ENCODE measurements at places on chromosomes 1 and 21.

DNA sequence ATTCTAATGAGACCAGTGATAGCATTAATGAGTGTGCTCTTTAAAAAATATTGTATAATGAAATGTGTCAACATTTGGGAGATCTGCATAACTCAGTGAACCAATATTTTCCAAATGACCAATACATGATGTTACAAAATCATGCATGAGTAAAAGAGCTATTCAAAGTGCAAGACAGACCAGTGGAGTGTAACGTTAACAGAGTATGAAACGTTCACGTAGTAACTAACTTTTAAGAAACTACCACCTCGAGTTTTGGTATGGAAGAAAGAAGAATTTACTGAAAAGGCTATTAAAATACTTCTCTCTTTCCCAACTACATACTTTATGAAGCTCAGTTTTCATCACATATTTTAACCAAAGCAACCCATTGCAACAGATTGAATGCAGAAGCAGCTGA lies 9.6 kb upstream of the SLC6A9 start:
- DNase-seq = no peak

GRCh38 chr1:48760857-48761256 lies 15.8 kb downstream of the BEND5 start:
- DNase-seq = no peak

GRCh38 chr21:42026082-42026435 lies 15.9 kb upstream of the ZBTB21 start:
- no peak for DNase-seq

DNA sequence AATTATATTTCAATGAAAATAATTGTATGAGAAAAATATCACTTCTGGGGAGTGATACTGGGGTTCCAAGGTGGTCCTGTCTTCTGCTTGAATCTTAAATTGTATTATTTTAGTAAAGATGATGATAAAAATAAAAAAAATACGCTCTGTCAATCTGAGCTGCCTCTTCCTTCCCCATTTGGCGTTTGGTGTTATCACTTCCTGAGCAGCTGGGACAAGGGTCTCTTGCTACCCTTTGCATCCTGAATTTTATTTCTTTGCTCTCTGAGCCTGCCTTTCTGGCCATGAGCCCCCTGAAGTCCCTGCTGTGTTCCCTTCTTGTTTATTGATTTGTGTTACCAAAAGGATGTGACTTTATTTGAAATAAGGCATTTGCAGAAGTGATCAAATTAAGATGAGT lies 111.0 kb downstream of the KCNJ6 start:
- DNase-seq = no peak

GRCh38 chr1:175591083-175591743 lies 152.2 kb downstream of the TNR start:
- no peak for DNase-seq

- DNase-seq = no peak
Observed at GRCh38 chr1:29624320-29625083, 388.2 kb downstream of the PTPRU start.

- DNase-seq = no peak
Observed at GRCh38 chr1:22537441-22538139, 25.7 kb upstream of the EPHA8 start.

DNA sequence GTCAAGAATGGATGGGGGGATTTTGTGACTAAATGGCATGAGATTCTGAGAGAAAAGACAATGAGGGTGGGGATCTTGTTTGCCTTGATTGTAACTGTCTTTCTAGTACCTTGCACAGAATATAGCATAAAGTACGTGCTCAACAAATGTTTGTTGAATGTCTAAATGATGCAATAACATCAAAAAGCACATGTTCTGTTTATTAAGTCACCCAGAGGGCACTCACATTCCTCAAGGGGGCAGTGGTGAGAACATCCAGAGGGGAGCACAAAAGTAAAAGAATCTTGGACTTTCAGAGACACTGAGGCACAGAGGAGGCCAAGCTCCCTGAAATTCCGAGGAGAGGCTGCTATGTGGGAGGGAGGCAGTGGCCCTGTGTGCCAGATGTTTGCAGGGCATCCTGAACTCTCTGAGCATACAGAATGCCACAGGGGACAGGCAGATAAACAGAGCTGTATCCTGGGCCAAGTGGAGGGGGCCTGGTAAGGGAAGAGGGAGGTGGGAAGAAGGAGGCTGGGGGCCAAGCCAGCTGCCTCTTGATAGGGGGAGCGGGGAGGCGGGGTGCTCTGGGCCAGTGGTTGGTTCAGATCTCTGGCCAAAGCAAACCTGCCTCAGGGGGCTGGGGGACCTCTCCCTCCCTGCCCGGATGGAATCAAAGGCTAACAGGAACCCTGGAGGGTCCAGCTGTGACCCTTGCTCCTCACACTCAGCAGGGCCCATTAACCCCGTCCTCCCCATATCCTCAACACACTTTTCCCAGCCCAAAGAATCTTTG lies 6.5 kb upstream of the ATP1A2 start:
- no peak for DNase-seq

- DNase-seq = no peak
Observed at GRCh38 chr1:156749419-156750118, 1.9 kb downstream of the HDGF start.

DNA sequence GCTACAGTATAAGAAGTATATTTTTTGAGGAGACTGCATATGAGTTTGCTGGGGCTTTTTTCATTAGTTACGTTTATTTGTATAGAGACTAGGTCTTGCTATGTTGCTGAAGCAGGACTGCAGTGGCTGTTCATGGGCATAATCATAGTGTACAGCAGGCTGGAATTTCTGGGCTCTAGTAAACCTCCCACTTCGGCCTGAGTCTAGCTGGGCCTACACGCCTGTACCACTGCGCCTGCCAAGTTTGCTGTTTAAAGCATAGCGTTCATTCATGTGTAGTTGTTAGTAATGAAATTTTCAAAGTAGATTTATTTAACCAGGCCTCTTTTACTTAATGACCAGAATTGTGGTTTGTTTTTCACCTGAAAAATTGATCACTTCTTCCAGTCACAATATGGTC lies 33.8 kb downstream of the HS2ST1 start:
- DNase-seq = no peak

DNA sequence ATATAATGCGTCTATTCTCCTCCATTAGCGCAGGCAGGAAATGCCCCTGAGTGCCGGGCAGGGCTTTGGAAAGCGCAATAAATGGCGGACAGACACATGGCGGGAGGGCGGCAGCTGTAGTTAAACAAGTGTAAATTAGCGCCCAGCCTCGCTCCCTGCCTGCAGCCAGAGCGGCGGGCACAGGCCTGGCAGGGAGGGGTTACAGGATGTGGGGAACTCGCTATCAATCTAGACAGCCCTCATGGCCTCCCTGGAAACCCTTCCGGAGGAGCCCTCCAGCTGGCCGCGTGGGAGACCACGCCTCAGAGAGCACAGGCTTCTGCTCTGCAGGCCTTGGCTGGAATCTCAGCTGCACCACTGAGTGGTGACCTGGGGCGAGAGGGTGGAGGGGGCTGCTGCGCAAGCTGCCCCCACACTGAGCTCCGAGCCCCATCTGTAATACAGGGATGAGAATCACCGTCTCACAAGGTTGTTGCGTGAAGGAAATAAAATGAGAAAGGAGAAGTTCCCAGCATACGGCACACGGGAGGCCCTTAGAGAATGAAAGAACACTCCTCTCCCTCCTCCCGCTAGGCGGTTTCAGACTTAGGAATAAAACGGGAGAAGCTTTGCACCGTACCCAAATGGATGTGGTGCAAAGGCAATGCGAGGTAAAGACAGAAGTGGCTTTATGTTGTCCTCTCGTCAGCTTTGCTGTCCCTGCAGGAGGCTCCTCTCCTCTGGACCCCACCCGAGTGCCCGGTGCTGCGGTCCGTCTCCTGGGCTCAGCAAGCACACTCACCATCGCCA lies 167.2 kb upstream of the POU3F1 start:
- no peak for DNase-seq

DNA sequence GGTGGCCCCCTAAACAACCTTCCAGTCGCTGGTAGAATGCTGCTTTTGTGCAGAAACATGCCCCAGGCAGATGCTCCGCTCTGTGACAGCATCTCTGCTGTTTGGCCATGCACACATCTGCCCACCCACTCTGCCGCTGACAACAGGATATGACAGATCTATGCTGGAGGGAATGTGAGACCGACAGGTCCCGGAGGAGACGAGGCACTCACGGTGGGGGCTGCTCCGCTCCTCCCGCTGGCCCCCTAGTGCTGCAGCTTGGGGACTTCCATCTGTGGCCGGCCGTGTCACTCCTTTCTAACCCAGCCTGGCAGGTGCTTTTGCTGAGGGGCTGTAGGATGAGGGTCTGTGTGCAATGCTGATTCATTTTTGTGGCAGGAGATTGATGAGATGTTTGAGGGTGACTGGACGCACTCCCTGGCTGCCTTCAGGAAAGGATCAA lies 49.1 kb upstream of the DMRTB1 start:
- no peak for DNase-seq

DNA sequence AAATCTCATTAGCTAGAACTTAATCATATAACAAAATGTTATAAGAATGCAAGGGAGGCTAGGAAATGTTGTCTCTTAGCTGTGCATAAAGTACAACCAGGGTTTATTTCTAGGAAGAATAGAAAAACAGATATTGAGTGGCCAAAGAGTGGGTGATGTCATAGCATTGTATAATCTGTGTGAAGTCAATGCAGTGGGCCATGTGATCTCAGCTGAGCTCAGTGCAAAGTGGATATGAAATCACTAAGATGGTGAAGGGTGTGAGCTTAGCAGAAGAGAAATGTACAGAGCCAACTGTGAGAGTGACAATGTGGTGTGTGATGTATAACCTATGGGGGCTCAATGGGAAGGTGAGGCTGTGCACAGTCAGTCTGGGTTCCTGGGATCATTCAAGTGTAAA lies 29.7 kb upstream of the DUSP23 start:
- no peak for DNase-seq

DNA sequence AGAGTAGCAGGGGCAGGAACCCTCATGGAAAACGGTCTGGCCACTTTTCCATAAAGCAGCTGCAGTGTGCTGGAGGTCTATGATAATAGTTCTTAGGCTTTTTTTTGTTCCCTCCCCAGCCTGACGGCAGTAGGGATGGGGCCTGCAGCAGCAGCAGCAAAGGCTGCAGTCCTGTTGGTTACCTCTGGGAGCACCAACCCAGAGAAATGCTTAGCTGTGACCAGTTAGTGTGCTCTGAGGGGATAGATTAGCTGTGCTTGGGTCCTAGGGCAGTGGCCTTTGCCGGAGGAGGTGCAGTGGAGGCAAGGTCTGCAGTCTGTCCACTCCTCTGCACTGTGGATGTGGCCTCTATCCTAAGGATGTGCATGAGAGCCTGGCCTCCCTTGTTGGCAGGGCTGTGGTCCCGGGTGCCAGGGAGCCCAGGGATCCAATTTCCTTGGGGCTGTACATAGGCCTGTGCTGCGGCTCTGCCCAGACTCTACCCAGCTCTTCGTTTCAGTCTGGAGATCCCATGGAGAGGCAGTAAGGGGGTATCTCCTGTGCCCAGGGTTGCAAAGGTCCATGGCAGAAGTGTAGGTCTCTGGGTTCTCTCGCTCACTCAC lies 322.7 kb downstream of the PTBP2 start:
- no peak for DNase-seq

DNA sequence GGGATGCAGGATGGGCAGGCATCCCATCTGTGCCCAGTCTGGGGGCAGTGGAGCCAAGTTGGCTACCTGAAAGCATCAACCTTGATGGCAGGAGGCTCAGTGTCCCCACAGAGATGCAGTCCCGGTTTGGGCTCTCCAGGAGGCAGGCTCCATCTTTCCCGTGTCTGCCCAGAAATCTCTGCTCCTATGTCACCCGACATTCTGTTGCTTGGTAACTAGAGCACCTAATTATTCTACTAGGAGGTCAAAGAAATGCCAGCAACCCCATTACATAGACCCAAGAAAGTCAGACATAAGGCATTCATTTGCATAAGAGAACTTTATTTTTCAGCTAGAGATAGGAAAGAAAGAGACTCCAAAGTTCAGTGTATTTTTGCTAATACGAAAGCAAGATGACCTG lies 100.3 kb upstream of the BACE2 start:
- DNase-seq = no peak

DNA sequence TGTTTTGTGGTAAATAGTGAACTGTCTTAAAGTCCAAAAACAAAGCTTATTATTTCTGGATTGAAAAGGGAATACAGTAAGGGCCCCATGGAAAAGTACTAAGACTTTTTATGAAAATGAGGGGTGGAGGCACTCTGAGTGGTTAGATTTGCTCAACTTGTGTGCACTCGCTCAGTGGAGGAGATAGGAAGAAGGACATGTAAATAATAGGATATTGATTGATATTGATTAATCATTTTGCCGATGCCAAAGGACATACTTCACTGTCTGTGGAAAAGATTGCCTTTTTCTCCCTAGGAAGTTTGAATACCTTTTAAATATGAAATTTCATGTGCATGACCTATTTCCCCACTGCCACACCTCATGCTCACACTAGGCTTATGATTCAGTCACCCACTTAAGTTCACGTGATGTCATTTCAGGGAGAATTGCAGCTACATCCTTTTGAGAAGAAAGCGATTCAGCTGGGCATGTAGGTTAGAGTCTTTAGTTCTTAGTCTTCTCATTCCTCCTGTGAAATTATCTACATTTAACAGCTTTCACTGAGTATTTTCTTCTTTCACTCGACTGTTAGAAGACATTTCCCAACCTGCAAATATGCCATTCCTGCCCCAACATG lies 5.0 kb downstream of the MTR start:
- no peak for DNase-seq

- DNase-seq = no peak
Observed at GRCh38 chr1:20666804-20667203, 5.6 kb upstream of the DDOST start.

DNA sequence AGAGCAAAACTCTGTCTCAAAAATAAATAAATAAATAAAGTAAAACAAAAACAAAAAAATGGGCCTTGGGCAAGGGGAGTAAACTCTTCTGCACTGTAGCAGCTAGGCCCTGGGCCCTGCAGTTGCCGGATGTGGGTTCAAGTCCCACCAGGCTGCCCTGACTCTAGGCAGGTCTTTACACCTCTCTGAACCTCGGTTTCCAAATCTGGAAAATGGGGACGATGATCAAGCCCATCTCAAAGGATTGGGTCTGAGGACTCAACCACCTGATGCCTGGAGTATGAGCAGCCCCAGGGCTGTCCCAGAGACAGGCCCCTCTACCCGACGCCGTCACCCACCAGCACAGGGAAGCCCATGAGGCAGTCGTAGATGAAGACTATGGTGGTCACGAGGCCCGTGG lies 7.5 kb downstream of the GPR153 start:
- DNase-seq = no peak

DNA sequence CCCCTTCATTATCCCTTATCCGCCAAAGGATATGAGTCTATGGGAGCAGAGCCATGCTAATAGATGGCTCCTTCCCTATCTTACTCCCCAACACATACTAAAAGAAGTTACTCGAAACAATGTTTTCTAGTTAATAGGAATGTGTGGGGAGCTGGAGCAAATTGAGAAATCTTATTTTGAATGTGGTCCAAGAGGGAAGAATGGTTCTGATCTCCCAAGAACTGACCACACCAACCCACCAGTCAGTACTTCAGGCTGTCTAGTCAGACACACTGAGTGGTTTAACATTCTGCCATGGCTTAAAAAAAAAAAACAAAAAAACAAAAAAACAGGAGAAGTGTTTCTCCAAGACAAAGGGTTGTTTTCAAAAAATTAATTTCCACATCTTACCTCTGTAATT lies 31.5 kb upstream of the DNASE2B start:
- no peak for DNase-seq
